Breast epithelium (tissue), 4 donors: ENCODE measurements at places on chromosomes 1 and 21. TPM values are rescaled to one million over a fixed set of nuclear protein-coding genes. Genes with fewer than 3 reads are reported as not detected.

- H3K27me3 ChIP-seq = no peaks in the 10 kb centered on the region
- H3K36me3 ChIP-seq = no peaks in the 10 kb centered on the region
- no peak for DNase-seq
- H3K27ac ChIP-seq = peak overlapping the region; percentile 84
Measured at GRCh38 chr1:173715538-173715844, 710 bp downstream of the KLHL20 start.

GRCh38 chr1:161137881-161138280 lies 5.4 kb upstream of the DEDD start:
- DNase-seq = no peak
- no peaks in the 10 kb centered on the region for H3K4me1 ChIP-seq
- H3K4me3 ChIP-seq = no peak overlapping the region
- H3K27ac ChIP-seq = no peak overlapping the region

DNA sequence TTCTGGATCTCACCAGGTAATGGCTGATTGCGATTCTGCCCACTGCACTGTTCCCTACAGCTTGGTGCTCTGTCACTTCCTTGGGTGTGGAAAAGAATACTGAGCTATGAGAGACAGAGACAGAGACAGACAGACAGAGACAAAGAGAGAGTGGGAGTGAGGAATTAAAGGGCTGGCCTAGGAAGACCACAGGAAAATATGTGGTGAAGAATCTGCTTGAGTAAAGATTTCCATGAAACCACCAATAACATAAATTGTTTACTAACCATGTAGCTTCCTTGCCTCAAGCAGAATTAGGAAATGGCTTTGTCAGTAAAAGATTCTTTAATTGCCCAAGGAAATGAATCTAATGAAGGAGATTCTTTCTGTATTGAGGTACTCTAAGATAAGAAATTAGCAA lies 54.4 kb downstream of the MPZL1 start:
- no peak overlapping the region for H3K4me3 ChIP-seq
- peaks cover 11% of the 10 kb centered on the region for H3K4me1 ChIP-seq
- DNase-seq = no peak
- H3K36me3 ChIP-seq = no peaks in the 10 kb centered on the region
- no peaks in the 10 kb centered on the region for H3K27me3 ChIP-seq

GRCh38 chr1:156906206-156906906 lies 12.8 kb downstream of the PEAR1 start:
- peaks cover 19% of the 10 kb centered on the region for H3K27me3 ChIP-seq
- no peak overlapping the region for H3K4me3 ChIP-seq
- no peaks in the 10 kb centered on the region for H3K36me3 ChIP-seq
- peaks cover 10% of the 10 kb centered on the region for H3K4me1 ChIP-seq
- DNase-seq = no peak
- no peak overlapping the region for H3K27ac ChIP-seq

Gene LHX8
- total RNA-seq = not detected

Gene KRTAP7-1
- total RNA-seq = not detected

Gene NBPF3
- total RNA-seq = 20.6 TPM
